Activated gamma-delta T cell treated with anti-CD3 and anti-CD28 coated beads, Interleukin-2, amount 50 U/mL, for 16 hours (primary cell): ENCODE measurements at places on chromosomes 5 and 9.

DNA sequence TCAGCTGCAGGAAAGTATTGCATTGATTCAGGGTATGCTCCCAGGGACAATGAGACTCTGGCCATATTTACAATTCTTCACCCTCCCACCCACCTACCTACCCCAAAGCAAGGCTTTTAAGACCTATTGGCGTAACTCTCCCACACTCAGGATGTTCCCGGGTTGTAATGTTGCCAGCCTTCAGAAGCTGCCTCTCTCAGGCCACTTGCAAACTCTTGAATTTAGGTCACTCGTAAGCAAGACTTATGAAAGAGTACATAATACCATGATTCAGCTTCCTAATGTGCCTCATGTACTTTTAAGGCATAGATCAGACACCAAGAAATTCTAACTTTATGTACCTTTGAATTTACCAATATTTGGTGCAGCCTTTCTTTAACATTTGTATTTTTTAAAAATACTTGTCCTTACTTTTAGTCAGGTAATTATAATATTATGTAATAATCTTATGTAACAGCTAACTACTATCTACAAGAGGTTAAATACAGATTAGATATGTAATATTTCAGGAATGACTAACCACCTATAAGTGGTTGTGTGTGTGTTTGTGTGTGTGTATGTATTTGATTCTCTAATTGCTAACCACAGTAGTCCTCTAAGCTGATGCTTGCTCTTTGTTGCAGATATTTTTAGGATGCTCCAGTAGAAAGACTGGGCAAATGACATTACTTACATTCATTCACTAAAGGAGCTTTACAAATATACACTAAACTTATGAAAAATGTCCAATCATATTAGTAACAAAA, 630.5 kb upstream of the MEF2C start:
- DNase-seq = no peak

- DNase-seq = no peak
Measured at GRCh38 chr5:124330595-124331220, 415.7 kb downstream of the ZNF608 start.

DNA sequence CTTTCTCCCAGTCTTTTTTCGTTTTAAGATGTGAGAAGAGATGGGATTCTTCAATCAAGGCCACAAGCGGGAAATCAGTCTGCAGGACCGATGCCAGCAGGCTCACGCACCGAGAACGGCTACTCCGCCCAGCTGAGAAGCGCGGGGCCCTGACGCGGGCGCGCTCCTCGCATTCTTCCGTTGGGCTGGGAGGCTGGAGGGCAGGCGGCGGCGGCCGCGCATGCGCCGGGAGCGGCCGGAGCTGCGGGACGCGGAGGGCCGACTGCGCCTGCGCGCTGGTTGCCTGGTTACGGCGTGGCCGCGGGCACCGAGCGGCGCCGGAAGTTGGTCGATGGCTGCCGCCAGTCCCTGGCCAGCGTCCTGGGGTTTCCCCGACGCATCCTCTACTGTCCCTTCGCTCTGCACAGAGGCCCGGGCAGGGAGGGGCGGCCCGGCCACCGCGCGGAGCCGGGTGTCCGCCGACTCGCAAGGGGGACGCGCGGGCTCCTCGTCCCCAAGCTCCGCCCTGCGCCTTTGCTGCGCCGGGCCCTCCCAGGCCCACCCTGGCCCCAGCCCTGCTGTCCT, 831 bp upstream of the SEC16A start:
- peak; percentile 94 for DNase-seq

GRCh38 chr5:148382961-148383360, 797 bp upstream of the FBXO38 start:
- no peak for DNase-seq

DNA sequence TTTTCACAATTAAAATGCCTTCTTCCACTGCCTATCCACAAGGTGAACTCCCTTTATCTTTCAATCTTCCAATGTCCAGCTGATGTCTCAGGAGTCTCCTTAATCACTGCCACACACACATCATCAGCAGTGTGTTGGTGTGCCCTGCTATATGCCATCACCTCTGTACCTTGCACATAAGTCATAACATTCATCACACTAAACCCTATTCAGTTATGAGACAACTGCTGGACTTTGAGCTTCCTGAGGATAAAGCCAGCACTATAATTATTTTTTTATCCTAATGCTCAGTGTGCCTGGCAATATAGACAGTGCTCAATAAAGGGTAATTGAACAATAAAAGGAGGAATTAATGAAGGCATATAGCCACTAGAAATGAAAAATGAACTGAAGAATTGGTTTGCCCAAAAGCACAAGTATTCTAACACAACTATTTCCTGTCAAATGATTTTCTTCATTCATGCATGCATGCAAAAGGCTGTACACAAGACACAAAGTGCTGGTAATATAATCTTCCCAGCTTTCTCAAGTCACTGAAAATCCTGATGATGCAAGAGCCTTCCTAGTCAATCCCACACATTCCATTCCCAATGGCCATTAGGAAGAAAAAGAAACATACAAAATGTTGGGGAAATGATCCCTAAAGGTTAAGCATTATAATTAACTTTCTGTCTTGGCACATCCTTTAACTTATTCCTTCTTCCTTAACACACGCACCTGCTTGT, 32.4 kb downstream of the LPAR1 start:
- no peak for DNase-seq

- no peak for DNase-seq
Measured at GRCh38 chr9:122056484-122056883, 36.6 kb downstream of the TTLL11 start.

- no peak for DNase-seq
Measured at GRCh38 chr9:35910613-35911359, 1.5 kb downstream of the SPAAR start.

GRCh38 chr5:5784101-5784500, 361.6 kb downstream of the ICE1 start:
- no peak for DNase-seq

- DNase-seq = no peak
Measured at GRCh38 chr5:88678770-88679381, 204.1 kb downstream of the MEF2C start.

GRCh38 chr9:127214421-127215267, 49.9 kb upstream of the GARNL3 start:
- DNase-seq = peak; percentile 36

DNA sequence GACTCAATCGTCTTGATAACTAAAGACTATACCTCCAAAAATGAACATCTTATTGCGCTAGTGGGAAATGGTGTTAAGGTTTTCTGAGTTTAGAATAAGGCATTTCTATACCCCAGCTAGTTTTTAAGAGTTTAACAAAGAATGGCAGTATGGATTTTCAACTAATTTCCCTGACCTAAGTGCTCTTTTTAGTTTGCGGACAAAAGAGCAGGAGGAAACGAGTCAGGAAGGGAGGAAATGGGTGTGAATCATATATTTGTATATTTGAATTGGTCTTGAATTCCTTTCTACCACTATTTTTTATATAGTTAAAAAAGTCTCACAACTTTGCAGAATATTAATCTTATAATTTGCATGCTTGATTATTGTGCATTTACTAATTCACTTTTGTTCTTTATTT, 516.3 kb upstream of the ZNF608 start:
- no peak for DNase-seq
